NCI-H1436 treated with DMSO at 0.1 percent for 48 hours (cell line): ENCODE measurements at places on chromosomes 4 and X.

DNA sequence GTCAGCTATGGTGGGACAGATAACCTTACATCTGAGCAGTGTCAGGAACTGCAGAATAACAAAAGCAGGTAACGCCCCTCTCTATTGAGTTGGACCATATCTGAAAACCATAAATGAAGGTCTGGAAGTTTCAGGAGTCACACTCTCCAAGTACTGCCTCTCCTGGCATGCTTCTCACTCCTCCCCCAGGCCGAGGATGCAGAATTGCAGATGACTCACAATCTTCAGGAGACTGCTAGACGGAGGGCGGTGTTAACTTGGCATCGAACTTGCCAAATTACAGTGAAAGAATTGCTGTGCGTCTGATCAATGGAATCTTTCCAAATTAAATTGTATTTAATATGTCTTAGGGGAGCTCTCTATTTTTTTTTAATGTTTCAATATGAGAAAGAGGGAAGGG is 67.1 kb upstream of the TRIM2 start:
- no peak for DNase-seq

- DNase-seq = no peak
Observed at GRCh38 chr4:41172786-41173185, 41.6 kb downstream of the APBB2 start.

DNA sequence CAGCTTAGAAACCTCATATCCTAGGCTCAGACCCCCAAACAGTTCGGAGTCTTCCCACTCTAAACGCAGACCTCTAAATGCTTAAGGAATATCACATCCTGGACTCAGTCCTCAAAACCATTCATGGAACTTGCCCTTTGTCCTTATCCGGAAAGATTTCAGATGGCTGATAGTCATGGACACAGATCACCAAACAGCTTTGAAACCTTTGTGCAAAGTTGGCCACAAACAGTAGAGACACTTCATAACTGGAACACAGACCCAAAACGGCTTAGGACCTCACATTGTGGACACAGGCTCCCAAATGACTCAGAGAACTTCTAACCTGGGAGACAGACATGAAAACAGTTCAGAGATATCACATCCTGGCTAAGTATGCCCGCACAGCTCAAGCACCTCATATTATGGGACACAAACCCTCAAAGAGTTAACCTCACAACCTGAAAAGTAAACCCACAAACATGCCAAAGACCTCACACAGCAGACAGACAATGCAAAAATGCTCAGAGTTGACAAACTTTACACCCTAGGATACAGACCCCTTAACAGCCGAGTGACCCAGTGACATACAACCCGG is 15.5 kb downstream of the SUV39H1 start:
- no peak for DNase-seq

DNA sequence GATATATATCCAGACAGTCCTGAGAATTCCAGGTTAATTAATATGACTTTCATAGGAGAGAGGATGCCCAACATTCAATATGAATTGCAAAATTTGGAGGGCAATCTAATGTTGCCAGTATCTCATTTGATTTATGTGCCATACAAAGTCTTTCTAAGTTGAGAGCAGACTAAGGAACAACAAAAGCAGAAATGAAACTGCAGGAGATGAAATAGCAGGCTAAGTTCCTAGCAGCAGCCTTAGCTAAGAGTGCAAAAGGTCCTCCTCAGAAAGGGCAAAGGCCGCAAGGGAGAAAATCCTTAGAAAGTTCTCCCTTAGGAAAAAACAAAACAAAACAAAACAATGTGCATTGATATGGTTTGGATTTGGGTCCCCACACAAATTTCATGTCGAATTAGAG is 602.9 kb upstream of the HTR2C start:
- no peak for DNase-seq

DNA sequence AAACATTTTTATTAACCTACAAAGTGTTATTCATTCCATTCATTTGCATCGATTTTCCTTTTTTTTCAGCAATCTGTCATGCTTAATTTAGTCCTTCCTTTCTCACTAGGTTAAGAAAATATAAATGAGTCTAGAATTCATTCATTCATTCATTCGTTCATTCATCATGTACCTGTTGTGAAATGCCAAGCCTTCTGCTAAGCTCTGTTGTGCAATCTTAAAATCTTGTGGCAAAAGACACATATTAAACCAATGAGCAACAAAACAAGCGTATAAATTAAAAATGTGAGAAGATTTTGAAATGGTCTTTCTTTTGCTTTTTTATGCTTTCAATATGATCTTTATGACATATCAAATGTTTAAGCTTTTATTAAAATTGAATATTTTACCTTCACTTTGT is 88.6 kb upstream of the MAD2L1 start:
- DNase-seq = no peak

DNA sequence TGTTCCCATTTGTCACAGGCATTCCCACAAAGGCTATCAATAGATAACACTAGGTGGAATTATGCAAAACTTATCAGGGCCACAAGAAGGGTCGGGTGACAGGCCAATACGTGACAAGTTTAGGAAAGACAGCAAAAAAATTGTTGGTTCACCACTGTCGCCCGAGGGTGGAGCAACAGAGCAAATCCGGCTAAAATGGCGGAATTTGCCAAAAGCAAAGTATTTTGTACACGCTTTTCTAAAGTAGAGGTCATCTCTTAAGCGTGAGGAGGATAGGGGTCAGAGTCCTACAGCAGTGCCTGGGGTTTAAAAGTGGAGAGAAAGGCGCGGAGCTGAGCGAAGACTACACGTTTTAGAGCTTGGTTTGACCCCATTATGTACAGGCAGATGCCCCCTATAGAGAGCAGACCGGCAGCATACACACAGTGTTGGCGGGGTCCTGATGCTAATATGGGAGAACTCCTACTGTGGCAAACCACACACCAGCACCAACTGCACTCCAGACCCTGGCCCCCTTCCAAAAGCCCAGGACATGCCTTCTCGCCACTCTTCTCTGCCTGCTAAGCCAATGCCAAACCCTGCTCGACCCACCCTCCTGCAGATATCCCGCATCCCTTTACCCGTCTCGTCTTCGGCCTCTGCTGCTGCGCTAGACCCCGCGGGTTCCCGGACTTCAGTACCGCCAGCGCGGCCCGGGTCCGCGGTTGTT is 733 bp downstream of the CCNA2 start:
- DNase-seq = no peak

DNA sequence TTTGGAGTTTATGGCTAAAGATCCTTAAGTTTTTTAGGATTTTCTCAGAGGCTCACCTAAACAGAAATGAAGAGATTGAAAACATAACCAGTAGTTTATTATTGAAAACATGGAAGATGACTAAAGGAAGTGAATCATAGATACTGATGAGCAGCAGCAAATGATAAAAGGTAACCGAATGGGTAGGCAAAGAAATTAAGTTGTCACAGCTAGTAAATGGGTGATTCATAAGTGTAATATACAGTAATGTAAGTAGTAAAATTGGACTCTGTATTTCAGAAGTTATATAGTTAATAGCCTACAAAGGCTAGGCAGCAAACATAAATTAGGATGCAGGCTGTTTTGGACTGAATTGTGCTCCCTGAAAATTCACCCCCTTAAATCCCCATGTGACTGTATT is 59.0 kb upstream of the ADGRA3 start:
- DNase-seq = no peak

DNA sequence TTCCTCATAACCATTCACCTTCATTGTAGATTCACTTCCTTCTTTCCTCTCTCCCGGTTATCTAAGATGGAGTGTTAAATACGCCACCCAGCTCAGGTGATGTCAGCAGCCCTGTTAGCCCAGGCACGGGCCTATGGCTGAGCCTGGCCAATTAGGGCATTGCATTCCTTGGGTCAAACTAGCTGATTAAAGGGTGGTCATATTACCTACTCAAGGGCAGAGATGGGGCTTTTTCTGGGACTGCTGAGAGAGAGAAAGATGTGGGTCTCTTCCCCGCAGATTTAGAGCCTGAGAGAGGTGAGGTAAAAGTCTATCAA is 39.9 kb upstream of the AFAP1 start:
- DNase-seq = no peak

- DNase-seq = no peak
Observed at GRCh38 chr4:107689912-107690587, 30.0 kb downstream of the PAPSS1 start.

GRCh38 chr4:154471526-154472331 is 19.9 kb downstream of the DCHS2 start:
- DNase-seq = no peak

- no peak for DNase-seq
Observed at GRCh38 chr4:174709526-174709925, 119.5 kb downstream of the GLRA3 start.

GRCh38 chr4:103591841-103592240 is 127.9 kb downstream of the TACR3 start:
- DNase-seq = no peak

DNA sequence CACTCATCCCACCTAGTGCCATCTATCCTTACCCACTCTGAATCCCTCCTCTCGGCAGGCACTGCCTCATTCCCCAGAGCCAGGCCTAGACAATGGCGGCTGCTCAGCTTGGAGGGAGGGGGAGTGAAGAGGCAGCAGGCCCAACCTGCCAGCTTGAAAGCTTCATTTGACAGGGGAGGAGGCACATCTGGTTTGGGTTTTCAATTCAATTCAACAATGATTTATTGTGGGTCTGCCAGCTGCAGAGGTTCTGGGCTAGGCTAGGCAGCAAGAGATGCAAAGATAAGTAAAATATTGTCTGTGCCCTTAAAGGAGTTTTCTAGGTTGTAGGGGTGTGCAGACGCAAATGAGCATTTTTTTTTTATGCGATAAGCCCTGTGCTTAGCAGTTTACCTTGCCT is 58.5 kb downstream of the RTL9 start:
- DNase-seq = no peak

- DNase-seq = no peak
Observed at GRCh38 chr4:11534623-11535302, 106.1 kb upstream of the HS3ST1 start.
